ENCODE measurements at places on chromosomes 6 and 20. TPM values are rescaled to one million over a fixed set of nuclear protein-coding genes. Genes with fewer than 3 reads are reported as not detected.

DNA sequence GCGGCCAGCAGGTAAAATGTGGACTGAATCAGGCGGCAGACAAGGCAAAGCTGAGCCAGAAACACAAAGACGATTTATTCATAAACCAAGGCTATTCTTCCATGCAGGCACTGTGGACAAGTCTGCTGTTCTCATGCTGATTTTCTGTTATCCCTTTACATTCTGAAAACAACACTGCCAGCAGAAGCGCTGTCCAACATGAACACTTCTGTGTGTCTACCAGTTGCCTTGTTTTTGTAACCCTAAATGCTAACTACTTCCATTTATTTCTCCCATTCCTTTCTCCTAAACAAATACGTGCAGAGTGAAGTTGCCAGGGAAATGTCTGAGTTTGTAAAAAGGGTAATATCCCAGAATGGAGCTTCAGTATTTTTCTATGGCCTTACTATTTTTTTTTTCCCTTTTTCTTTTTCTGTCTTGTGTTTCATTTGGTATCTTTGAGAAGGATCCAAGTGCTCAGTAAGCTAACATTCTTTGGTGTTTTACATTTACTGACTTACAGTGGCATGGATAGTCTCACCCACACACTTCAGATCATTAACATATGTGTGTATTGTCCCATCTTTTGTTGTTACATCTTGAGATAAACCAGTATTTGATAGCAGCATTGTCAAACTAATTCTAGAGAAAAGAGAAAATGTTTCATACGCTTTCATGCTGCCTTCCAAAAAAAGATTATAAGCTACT, 1308.9 kb upstream of the MAP3K7 start:
- H3K27ac ChIP-seq = no peak overlapping the region
- no peak overlapping the region for H3K4me3 ChIP-seq
- no peaks in the 10 kb centered on the region for H3K4me1 ChIP-seq
- no peaks in the 10 kb centered on the region for H3K27me3 ChIP-seq
- H3K36me3 ChIP-seq = no peaks in the 10 kb centered on the region

DNA sequence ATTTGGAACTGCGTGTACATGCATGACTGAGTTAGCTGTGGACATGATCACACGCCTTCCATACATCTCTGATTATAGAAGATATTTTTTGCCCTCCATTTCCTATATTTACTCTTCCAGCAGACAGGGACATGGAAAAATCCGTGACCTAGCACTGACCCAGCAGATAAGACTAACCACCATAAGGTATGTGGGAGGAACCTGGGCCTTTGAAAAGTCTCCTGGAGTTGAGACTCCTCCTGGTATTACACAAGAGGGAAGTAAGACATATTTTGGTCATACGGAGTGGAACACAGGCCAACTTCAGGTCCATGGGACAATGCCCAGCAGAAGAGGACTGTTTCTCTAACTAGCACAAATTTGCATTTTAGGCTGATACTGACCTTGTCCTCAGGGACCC, 13.7 kb upstream of the SIRPB1 start:
- no peaks in the 10 kb centered on the region for H3K4me1 ChIP-seq
- DNase-seq = no peak
- no peaks in the 10 kb centered on the region for H3K27me3 ChIP-seq
- H3K4me3 ChIP-seq = no peak overlapping the region
- no peak overlapping the region for H3K27ac ChIP-seq

GRCh38 chr6:134419716-134420115, 101.8 kb upstream of the SGK1 start:
- H3K27me3 ChIP-seq = no peaks in the 10 kb centered on the region
- no peaks in the 10 kb centered on the region for H3K36me3 ChIP-seq
- no peak overlapping the region for H3K27ac ChIP-seq
- no peak for DNase-seq
- peaks cover 8% of the 10 kb centered on the region for H3K4me1 ChIP-seq

DNA sequence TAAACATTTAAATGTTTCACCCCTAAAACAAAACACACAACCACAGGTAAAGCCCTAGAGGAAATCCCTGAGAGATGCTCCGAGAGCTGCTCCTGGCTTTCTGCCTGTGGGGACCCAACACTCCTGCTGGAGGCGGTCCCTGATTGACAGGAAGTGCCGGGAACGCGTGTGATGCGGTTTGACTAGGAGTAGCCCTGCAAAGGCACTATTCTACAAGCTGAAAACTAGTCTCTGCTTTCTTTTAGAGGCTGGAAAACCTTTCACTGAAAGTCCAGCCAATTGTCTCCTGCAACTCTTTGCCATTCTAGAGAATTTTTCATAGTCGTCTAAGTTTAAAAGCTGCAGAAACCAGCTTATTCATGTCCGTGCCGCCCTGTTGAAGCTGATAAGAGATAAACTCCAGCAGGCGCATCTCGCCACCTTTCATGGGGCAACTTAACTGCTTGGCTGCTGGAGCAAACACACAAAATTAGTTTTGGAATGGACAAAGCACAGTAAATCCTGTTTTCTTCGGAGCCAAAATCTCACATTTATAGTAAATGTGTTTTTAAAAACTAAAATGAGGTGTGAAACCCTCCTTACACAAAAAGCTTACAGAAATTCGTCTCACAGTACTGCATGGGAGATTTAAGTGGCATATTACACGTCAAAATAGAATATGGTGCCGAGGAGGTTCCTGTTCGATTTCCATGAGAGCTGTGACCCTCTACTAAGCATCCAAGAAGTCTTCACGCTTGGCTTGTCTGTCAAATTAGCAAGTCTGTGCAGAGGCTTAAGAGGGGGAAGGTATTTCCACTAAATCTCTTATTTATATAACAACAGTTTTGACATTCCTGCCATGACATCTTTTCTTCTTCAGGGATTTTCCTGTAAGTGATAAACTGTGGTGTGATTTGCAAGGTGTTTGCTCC, 46.9 kb downstream of the DACT2 start:
- H3K4me3 ChIP-seq = no peak overlapping the region
- DNase-seq = no peak
- H3K27ac ChIP-seq = no peak overlapping the region
- no peaks in the 10 kb centered on the region for H3K4me1 ChIP-seq
- no peaks in the 10 kb centered on the region for H3K27me3 ChIP-seq

GRCh38 chr6:62284725-62285124, 1.3 kb downstream of the KHDRBS2 start:
- DNase-seq = no peak
- H3K27me3 ChIP-seq = no peaks in the 10 kb centered on the region
- peaks cover 28% of the 10 kb centered on the region for H3K4me1 ChIP-seq
- H3K36me3 ChIP-seq = no peaks in the 10 kb centered on the region
- no peak overlapping the region for H3K27ac ChIP-seq

DNA sequence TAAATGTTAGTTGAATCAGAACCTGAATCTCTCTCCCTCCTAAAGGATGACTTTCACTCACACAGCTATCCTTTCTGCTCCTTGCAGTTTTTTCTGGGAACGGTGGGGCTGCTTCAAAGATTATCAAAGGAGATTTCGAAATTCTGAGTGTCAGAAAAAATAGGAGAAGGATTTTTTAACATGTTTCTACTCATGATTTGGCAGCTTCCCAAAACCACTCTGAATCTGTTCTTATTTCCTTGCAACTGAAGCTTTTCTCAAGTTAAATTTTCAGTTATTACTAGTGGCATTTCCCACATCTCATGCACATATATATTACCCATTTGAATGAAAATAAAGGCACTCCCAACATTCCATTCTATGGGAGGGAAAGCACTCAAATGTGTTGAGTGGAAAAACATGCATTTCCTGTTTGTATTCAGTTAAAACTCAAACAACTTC, 123.6 kb downstream of the LCA5 start:
- H3K27me3 ChIP-seq = no peaks in the 10 kb centered on the region
- no peak for DNase-seq
- H3K36me3 ChIP-seq = no peaks in the 10 kb centered on the region

DNA sequence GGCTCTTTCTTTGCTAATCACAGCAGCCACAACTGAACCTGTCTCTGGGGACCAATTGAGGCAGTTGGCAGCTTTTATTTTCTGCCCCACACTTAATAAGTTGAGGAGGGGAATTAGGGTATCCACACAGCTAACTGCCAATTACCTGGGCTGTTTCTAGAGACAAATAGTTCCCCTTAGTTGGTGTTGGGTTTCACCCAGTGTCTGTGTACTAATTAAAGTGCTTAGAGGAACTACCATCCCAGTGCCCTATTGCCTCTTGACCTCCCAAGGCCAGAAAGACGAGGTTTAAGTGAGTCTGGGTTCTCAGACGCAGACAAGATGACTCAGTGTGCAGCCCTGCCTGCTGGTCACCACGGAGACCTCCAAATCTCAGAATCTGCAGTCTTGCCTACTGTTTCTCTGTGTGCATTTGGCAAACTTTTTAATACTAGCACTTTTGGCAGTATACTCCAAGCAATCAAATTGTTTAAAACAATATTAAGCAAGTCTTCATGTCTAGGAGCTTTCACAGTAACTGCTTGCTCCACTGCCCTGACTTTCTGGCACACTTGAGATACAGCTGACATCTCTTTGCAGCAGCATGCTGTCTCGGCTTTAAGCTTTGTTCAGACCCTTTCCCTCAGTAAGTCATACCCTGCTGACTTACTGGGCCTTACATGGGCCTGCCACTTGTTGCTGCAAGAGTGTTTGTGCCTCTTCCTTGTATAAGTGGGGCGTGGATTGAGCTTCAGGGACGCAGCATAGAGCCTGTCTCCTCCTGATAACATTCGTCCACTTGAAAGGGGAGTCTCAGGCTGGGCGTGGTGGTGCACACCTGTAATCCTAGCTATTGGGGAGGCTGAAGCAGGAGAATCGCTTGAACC, 31.9 kb downstream of the STK35 start:
- no peaks in the 10 kb centered on the region for H3K4me1 ChIP-seq
- no peak for DNase-seq
- H3K27me3 ChIP-seq = no peaks in the 10 kb centered on the region
- H3K4me3 ChIP-seq = no peak overlapping the region
- H3K27ac ChIP-seq = no peak overlapping the region
- peaks cover 10% of the 10 kb centered on the region for H3K36me3 ChIP-seq

The BEND3 gene
- 2.9 TPM for total RNA-seq

The SLC2A10 gene
- total RNA-seq = not detected

The SIRPB1 gene
- total RNA-seq = 1.3 TPM

- no peaks in the 10 kb centered on the region for H3K36me3 ChIP-seq
- H3K4me3 ChIP-seq = no peak overlapping the region
- H3K27ac ChIP-seq = no peak overlapping the region
- H3K27me3 ChIP-seq = no peaks in the 10 kb centered on the region
- H3K4me1 ChIP-seq = no peaks in the 10 kb centered on the region
Observed at GRCh38 chr6:159305804-159306537, 136.8 kb downstream of the FNDC1 start.

The HLA-DQA1 gene
- 463 TPM for total RNA-seq

- H3K4me3 ChIP-seq = no peak overlapping the region
- no peaks in the 10 kb centered on the region for H3K36me3 ChIP-seq
- H3K27me3 ChIP-seq = no peaks in the 10 kb centered on the region
- no peak for DNase-seq
Observed at GRCh38 chr6:32551410-32551809, 21.3 kb upstream of the HLA-DRB5 start.

DNA sequence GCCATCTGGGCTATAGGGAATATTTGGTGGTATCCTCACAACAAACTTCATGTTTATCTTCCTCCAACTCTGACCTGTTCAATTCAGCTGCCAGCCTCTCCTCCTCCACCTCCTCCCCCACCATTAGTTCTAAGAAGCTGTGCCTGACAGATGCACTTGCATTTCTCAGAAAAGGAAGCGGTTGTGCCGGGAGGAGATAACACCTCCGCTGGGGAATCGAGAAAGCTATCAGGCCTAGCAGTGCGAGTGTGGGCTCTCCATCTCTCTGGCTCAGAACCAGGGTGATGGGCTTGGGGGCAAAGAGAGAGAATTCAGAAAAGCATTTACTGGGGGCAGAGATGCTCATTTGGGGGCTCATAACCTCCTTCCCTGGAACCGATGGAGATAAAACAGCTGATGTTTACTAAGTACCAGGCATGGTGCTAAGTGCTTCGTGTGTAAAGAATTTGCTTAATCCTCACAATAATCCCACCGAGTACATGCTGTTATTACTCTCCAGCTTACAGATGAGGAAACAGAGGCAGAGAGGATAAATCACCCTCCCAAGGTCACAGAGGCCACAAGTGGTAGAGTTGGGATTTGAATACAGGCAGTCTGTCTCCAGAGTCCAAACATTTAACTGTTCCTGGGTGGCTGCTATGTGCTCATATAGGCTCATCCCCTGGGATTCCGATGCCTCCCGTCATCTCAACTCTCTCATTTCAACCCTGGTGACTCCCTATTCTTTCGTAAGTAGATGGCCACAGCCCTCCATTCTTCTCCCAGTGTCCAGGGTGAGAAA, 38.3 kb downstream of the COX4I2 start:
- no peaks in the 10 kb centered on the region for H3K27me3 ChIP-seq
- peaks cover 26% of the 10 kb centered on the region for H3K4me1 ChIP-seq
- H3K36me3 ChIP-seq = no peaks in the 10 kb centered on the region

GRCh38 chr6:20789162-20789561, 254.9 kb downstream of the CDKAL1 start:
- H3K27me3 ChIP-seq = no peaks in the 10 kb centered on the region
- H3K27ac ChIP-seq = no peak overlapping the region
- DNase-seq = no peak
- no peaks in the 10 kb centered on the region for H3K36me3 ChIP-seq
- no peaks in the 10 kb centered on the region for H3K4me1 ChIP-seq
- no peak overlapping the region for H3K4me3 ChIP-seq

GRCh38 chr6:112439010-112439409, 91.9 kb downstream of the RFPL4B start:
- H3K27ac ChIP-seq = no peak overlapping the region
- no peak overlapping the region for H3K4me3 ChIP-seq
- H3K27me3 ChIP-seq = no peaks in the 10 kb centered on the region
- no peaks in the 10 kb centered on the region for H3K36me3 ChIP-seq

All from B cell (primary cell).